ENCODE measurements at places on chromosomes 4 and X. TPM values are rescaled to one million over a fixed set of nuclear protein-coding genes. Genes with fewer than 3 reads are reported as not detected.
A peak's percentile ranks its signal among the peaks of the same experiment; 100 is the strongest.

GRCh38 chr4:38591617-38592337 lies 72.2 kb upstream of the KLF3 start:
- DNase-seq, result no peak

DNA sequence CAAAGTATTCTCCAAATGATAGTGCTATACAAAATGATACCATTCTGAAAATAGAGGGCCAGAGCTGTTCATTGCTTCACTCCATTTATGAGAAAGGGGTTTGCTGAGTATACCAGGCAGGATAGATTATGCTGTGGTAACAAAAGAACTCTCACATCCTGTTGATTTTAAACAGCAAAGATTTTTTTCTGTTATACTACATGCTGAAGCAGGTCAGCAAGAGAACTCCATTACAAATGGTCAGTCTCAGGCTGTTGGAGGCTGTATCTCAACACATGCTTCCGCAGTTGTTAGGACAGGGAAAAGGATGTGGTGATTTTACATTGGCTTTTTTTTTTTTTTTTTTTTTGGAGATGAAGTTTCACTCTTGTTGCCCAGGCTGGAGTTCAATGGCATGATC lies 13.7 kb upstream of the KLHL5 start:
- no peak for DNase-seq

DNA sequence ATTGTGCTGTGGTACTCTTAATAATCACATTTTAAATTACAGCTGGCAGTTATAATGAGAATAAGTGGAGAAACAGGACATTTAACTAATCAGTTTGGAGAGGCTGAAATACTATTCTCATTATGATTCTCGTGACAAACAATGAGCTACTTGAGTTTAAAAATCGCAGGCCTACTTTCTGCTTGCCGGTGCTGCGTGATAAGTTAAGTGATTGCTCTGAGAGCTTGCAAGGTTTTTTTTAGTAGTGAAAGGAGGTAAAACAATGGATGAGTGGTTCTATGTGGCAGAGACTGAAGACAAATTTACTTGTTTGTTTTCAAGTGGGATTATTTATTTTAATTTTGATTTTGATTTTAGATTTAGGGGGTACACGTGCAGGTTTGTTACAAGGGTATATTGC lies 114.0 kb downstream of the RAPGEF2 start:
- no peak for DNase-seq

GRCh38 chr4:133130171-133130570 lies 18.9 kb upstream of the PCDH10 start:
- DNase-seq, result no peak

The SERPINA7 gene
- total RNA-seq, result not detected

GRCh38 chr4:87092389-87093141 lies 127.9 kb downstream of the KLHL8 start:
- peak; percentile 81 for DNase-seq

DNA sequence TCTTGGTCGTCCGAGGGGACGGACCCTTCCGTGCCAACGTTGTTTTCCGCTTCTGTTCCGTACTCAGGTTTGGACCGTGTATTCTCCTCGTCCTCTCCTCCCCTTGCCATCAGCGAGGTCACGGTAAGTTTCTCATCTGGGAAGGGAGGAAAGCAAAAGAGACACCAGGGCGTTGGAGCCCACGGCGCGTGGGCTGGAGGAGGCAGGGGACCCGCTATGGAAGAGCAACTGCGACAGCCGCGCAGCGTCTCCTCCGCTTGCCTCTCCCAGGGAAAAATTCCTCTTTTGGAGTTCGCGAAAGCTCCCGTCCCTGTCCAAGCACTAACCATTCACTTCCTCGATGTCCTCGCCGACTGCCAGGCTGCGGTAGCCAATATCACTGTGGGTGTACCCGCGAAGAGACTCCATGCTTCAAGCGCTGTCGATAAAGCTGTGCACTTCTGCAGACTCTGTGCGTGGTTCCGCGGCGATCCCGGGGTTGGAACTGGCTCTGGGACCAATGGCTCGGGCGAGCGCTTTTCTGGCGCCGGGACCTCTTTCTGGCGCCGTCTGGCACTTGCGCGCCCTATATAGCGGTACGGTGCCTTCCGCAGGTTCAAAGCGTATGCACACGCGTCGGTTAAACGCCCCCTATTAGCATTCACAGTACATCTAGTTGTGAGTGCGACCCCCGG lies at the start of gene ESX1:
Gene ESX1 (minus strand): TSS at position 492 of the 674 bp plus-strand sequence. CDS start 84 bp downstream, at position 408.
- no peak for DNase-seq

DNA sequence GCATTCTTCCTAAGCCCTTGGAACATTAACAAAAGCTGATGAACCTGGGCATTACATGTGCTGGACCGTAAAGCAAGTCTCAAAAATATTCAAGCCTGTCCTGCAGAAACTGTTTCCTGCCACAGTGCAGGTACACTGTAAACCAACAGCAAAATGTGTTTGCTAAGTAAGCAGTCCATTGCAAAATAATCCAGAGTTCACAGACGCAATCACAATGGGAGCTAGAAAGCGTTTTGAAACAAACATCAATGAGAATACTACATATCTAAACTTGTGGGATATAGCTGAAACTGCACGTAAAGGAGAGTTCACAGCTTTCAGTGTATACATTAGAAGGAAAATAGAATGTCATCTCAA lies 61.6 kb downstream of the RGS12 start:
- no peak for DNase-seq

GRCh38 chr4:108683479-108683878 lies 33.1 kb downstream of the OSTC start:
- DNase-seq, result peak; percentile 44

The RADX gene
- 15.8 TPM for total RNA-seq

DNA sequence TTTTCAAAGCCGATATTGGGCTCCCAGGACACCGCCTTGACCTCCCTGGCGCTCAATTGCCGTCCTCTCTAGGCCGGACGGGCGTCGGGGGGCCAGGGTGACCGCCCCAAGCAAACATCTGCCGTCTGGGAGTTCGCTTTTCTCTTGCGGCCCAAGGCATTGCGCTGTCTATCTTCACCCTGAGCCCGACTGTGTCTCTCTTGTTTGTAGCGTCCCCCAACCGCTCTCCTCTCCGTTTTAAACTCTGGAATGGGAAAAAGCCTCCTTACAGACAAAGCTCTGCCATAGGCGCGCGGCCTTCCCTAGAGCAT lies 551 bp upstream of the ARX start:
- DNase-seq, result no peak
